COR-L47 (cell line): ENCODE measurements at places on chromosomes 12 and 14.

- no peak for DNase-seq
Measured at GRCh38 chr12:94941440-94941862, 62.0 kb downstream of the NDUFA12 start.

DNA sequence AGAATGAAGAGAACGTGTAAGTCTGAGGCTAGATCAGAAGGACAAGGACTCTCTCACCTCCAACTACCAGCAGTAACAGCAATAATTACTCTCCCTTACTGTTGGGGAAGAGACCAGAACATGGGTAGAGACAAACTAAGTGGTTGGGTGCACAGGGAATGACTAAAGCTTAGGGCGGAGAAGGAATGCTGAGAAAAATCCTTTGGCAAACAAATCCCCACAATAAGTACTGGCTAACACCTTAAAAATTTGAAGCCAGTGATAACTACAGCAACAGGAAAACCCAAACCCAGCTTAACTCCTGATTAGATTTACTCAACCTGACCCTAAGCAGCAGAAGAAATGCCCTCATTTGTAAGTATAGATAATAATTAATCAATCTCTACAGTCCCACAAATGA is 759.0 kb downstream of the AACS start:
- DNase-seq = no peak

GRCh38 chr12:54723379-54724256 is 75.5 kb upstream of the DCD start:
- DNase-seq = no peak

GRCh38 chr14:55980970-55981369 is 137.2 kb upstream of the PELI2 start:
- no peak for DNase-seq

DNA sequence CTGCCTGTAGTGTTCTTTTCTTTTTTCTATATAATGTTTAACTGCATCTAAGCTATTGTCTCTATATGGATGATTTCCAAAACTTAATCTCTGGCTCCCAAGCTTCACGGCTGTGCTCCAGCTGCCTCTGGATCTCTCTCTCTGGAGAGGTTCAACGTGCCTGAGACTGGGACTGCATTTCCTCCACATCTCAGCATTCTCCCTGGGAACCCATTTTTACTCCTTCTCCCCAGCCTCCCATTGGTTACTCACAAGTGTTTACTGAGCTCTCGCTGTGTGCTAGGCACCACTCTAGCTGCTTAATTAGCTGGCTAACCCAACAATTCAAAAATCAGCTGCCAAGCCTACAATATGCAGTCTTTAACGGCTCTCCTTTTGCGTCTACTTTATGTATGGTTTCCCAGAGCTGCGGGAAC is 34.7 kb downstream of the FBXL14 start:
- peak; percentile 29 for DNase-seq

DNA sequence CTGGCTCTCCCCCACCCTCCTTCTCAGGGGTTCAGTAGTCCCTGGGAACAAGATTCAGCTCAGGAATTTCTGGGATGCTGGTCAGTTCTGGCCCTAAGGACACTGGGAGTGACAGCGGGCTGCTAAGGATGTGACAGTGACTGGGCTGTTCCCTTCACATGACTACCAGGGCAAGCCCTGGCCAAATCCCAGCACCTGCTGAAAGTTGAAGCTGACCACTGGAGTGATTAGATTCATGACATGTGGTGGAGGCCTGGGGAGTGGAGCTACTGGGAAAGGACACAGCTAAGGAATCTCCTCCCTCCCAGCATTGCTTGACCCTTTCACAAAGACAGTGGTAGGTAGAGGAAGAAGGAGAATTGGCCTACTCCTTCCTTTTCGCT is 204.9 kb downstream of the DAD1 start:
- DNase-seq = no peak

- DNase-seq = no peak
Measured at GRCh38 chr12:29403991-29404390, 23.0 kb upstream of the ERGIC2 start.

DNA sequence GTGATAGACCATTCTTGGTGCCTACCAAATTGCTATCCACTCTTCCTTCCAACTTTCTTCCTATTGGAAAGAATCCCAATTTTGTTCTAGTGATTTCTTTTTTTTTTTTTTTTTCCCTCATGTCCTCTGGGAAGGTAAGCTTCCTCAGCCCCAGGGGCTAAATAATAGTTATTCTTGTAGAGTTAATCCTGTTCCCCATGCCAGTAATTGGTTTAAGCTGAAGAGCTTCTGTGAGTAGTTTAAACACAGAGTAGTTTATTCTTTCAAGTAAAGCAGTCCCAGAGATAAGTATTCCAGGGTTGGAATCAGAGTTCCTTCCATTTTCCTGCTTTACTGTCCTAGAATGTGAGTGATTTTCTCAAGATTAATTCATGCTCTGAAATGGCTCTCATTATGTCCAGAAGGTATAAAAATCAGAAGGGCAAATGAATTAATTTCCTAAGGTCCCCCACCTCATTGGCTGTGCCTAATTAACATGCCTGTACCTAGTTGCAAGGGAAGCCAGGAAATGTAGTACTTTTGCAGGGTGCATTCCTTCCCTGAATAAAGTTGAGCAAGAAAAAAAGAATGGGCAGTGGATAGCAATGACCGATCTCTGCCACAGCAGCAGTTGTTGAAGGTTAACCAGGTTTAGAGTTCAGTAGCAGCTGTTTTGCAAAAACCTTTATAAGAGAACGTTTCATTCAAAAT is 97.8 kb downstream of the PLEKHA5 start:
- no peak for DNase-seq

DNA sequence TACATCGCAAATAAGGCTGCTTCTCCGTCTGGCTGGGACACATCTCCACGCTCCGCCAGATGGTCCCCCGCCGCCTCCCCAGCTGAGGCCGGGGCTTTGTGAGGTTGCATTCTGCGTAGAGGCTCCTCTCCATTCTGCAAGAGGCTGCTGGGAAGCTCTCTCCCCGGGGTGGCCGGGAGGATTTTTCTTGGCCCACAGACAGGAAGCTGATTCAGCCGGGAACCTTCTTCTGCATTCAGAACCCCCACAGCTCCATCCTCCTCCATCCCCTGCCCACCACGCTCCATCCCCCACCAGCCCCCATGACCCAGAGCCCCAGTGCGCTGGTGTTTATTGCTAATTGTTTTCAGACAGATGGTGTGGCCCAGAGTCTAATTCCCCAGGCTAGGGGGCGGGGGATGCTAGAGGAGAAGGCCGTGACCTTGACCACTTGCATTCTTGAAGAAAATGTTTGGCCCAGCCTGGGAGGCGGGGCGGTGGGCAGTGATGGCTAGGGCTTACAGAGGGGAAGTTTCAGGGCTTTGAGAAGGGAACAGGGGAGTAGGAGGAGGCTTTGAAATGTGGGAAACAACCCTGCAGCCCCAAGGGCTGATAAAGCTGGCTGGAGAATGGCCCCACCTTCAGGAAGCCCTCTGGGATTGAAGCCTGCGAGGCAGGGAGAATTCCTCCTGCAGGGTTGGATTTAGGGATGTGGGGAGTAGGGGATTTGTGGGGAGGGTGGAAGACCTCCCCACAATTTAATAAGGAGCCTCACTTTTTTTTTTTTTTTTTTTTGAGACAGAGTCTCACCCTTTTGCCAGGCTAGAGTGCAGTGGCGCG is 88.5 kb upstream of the NCOR2 start:
- peak; percentile 14 for DNase-seq

DNA sequence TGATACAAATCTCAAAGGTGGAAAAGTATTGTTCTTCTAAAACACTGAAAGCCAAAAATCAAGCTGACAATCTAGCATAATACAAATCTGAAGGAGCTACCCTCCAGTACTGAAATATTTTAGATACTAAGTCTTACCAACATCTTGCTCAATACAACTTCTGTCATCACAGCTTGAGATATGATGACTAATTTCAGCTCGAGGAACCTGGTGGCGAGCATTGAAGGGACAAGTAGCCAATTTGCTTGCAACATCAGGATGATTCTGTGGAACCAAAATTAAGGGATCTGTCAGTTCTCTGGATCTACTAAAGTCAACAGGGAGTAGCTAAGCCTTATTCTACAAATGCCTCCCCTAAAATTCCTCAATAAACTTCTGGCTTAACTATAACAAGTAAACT is 10.4 kb downstream of the GTSF1 start:
- no peak for DNase-seq

GRCh38 chr12:104057771-104058197 is 6.5 kb upstream of the HCFC2 start:
- DNase-seq = peak; percentile 9

- DNase-seq = no peak
Measured at GRCh38 chr12:6452245-6452943, 552 bp downstream of the TAPBPL start.

- no peak for DNase-seq
Measured at GRCh38 chr14:32737621-32738020, 201.1 kb upstream of the NPAS3 start.

DNA sequence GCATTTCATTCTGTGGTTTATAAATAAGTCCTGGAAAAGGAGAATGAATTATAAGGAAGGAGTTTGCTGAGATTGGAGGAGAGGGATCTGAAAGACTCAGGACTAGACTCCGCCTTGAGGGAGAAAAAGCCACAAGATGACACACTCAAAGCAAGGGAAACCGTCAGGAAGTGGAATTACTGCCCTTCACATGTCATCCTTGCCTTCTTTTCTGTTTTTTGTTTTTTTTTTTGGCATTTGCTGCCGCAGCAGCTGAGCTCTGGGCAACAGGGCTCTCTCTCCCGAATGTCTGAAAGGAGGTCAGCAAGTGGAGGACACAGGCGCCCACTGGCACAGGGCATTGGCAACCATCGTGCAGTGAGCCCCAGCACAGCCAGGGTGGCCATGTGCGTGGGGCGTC is 344.9 kb downstream of the DPF3 start:
- no peak for DNase-seq

GRCh38 chr14:70807898-70808415 is 1.4 kb downstream of the MAP3K9 start:
- peak; percentile 24 for DNase-seq

GRCh38 chr14:79740066-79740601 is 471.2 kb downstream of the DIO2 start:
- no peak for DNase-seq

GRCh38 chr14:88815980-88816379 is 8.5 kb upstream of the TTC8 start:
- DNase-seq = no peak

- no peak for DNase-seq
Measured at GRCh38 chr14:85296456-85297210, 233.3 kb upstream of the FLRT2 start.
